Left forelimb (tissue), 1 donor: ENCODE measurements at places on chromosomes 16 and 17.

DNA sequence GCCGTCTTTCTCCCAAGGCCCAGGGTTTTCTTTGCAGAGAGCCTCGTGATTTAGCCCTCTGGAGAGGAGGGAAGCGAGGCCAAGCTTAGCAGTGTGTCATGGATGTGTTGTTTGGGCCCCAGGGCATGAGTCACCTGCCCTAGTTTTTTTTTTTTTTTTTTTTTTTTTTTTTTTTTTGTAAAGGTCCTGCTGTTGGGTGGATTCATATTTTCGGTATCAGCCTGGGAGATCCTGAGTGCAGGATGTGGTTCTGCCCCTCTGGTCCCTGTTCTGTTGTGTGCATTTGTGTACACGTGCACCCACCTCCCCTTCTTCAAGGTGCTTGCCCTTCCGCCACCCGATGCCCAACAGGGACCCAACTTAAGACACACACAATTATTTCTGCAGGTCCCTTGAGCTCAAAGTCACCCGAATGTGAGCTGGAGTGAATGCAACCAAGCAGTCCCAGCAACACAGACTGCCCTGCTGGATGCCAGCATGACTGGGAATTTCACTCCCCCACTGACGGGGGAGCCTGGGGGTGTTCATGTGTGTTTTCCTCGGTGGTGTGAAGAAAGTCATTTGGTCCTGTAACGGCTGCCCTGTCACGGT is 265.8 kb upstream of the TNRC6C start:
- no peak for DNase-seq

DNA sequence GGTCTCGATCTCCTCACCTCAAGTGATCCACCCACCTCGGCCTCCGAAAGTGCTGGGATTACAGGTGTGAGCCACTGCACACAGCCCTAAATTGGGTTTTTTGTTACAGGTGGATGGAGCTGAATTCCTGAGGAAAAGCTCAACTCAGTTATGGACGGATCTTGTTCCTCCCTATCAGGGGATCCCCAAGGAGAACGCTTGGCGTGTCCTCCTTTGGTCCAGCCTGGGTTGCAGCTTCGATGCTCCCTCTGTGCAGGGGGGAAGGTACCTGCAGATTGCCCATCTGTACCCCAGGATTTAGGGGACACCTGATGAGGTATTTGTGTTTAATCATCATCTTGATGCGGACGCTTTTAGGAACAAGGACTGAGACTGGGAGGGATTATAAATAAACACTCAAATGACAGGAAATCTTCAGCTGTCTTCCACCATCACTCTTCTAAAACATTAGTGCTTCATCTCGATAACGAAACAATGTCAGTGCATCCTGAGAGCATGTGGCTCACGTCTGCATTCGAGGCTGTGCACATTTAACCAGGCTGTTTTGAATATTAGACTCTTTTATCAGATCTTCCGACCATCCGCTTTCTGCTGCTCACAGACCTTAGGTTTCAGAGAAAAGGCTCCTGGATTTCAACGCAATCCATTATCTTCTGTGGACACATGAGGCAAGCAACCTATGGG is 18.2 kb upstream of the MEIOB start:
- DNase-seq, result no peak

DNA sequence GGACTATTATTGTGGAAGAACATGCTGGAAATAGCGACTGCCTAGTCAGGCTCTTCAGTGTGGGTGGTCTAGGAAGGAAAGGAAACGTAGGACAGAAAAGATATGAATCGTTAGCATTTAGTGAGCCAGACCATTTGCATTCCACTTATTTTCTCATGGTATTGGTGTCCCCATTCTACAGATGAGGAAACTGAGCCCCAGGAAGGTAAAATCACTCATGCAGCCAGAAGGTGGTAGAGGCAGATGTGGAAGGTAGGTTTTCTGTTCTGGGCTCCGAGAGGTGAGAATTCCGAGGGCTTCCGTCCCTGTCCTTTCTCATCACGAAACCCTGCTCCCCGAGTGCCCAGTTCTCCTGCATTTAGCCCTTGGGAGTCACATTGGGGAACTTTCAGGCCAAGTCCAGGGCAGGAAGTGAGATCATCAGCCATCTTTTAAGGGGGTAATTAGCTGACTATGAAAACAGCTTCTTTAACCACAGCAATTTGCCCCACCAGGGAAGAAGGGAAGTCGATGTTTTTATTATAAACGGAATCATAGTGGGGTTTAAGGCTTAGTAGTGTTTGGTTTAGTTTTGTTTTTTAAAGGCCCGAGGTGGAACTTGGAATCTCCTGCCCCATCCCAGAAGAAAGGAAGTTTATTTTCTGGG is 110.7 kb upstream of the IRX3 start:
- no peak for DNase-seq

DNA sequence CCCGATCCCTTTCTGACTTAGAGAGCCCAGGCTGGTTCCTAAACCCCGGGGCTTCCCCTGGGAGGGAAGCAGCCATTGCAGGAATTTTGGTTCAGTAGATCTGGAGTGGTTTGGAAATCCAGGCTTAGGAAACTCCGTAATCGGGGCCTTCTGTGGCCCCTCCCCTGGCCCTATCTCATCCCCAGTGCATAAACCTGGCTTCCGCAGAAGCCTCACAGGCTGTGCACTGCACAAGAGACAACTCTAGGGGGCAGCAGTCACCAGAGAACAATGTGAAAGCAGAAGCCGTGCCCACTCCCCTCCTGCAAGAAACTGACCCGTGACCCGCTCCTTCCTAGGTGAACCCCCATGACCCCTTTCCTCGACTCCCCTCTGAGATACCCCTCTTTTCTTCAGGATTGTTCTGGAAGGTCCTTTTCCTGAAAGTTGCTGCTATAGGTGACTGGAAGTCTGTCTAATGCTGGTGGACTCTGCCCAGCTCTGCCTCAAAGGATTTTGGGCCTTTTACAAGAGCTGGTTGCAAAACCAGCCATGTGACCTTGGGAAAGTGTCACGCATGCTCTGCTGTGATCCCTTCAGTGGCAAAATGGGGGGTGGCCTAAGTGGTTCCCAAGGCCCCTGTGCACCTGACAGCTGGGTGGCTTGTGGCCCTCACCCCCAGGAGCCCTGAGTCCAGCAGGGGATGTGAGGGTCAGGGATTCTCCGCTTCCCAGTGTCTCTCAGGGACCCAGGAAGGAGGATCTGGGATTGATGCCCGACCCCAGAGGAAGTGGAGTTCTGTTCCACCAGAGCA is 14.4 kb downstream of the GUCY2D start:
- no peak for DNase-seq

DNA sequence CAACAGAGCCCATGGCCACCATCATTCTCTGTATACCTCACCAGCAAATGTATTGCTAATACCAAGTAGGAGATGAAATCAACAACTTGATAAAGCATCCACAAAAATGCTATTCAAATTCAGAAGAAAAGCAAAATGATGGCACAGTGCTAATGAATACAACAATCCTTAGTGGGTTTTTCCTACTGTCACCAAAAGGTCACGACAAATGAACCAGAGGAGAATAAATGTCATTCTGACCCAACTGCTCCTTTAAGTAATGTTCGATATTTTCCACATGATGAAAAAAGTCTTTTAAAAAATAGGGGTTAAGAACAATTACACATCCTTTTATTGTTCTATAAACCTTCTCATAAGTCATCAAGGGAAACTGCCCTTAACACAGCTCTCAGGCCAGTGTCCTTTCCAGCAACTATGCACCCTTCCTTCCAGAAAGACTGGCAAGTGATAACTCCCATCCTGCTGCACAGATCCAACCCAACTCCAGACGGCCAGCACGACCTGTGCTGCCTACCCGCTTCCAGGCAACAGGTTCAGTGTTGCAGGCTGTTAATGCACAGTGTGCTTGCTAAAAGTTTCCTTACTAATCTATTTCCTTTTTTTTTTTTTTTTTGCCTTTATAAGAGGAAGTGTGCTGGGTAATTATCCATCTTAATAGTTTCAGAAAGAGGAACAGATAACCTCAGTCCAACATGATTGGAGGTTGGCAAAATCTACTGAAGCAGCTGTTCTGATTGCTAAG is 15.4 kb downstream of the FBXO31 start:
- DNase-seq, result no peak

DNA sequence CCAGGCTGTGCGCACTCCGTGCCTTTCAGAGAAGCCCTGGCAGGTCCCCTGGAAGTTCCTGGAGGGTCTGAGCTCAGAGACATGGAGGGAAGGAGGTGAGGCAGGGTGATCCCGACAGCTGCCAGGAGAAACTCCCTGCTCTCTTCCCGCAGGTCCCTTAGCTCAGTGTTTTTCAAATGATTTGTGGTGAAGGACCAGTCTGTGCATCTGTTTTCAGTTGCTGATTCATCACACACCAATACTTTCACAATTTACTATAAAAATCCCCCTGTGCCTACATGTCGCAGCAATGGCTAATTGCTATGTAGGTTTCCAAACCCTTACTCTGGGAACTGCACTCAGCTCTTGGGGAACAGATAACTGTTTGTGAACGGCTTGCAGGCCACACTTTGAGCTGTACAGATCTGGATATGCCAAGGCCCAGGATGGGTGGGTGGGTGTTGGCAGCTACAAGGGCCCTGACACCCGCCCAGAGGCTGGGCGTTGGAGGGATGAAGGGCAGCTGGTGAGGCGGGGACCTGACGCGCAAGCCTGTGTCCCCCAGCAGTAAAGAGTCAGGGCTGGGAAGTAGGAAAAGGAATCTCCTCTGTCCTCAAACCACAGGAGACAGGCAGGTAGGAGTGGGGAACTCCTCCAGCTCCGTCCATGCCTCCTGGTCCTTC is 20.5 kb upstream of the EMP2 start:
- DNase-seq, result no peak

DNA sequence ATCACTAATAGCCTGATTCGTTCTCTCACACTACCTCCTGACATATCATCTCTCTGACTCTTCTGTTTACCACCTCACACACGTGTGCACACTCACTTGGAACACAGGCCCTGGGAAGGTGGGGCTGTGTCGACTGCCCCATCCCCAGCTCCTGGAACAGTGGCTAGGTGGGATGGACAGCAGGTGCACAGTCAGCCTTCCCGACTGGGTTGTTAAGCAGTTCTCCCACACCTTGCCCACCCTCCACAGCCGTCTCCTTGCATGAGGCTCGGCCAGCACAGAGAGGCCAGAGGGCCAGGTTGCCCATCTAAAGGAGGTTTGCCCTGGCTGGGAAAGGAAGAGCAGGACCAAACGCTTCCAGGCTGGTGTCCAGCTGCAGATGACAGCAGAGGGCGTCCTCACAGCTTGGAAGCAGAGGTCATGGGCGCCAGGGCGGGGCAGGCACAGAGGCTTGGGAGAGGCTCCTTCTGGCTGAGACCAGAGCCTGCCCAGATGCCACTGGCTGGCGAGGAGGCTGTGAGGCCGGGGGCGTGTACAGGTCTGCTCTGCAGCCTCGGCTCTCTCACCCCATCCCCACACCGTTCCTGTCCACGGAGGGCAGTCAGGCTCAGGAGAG is 92.8 kb downstream of the AMFR start:
- DNase-seq, result no peak

- no peak for DNase-seq
These were observed 28.0 kb downstream of the NXN start for GRCh38 chr17:951325-952132.

- peak; percentile 92 for DNase-seq
These were observed 17.1 kb downstream of the TBX2 start for GRCh38 chr17:61416540-61417363.

- no peak for DNase-seq
These were observed 33.9 kb downstream of the PLD6 start for GRCh38 chr17:17172001-17172939.

DNA sequence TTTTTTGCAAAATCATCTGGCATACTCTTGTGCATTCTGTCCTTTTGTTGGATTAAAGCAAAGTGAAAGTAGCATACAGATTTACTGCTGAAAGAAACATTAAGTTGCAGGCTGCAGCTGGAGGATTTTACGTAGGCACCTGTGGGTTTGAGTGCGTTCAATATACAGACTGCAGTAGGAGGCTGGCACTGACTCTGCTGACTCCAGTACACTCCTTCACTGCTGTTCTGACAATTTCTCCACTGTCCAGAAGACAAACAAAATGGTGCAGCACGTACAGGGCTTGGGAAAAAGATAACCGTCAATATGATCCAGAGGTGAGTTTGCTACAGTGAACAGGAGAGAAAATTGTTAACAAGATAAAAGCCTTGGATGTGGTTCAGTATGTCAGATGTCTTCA is 73.3 kb downstream of the TANC2 start:
- no peak for DNase-seq

- no peak for DNase-seq
These were observed at the start of gene HOXB9 for GRCh38 chr17:48626245-48627117. Gene HOXB9, minus strand, starts transcription at chr17:48626358. Its CDS starts 89 bp downstream, at chr17:48626269.

DNA sequence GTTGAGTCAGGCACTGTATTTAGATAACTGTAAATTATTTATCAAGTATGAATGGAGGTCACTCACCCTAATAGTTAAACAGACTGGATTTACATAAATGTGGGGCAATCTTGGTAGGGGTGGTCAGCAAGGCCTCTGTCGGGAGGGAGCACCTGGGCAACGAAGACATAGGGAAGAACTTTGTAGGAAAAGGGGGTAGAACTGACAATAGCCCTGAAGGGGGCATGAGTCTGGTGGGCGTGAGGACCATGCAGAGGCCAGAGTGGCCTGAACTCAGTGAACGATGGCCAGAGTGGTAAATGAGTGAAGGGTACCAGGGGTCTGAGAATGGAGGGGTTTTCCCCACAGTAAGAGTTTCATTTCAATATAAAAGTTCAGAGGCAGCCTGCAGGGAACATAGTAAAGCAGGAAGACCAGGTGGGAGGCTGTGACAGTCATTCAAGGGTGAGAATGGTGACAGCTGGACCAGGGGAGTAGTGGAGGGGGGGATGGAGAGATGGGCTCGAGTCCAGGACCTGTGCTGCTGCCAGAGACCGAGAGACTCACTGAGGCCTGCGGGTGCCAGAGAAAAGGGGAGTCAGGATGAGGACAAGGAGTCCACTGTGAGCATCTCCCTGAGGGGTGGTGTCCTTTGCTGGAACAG is 2.9 kb downstream of the C17orf67 start:
- no peak for DNase-seq

DNA sequence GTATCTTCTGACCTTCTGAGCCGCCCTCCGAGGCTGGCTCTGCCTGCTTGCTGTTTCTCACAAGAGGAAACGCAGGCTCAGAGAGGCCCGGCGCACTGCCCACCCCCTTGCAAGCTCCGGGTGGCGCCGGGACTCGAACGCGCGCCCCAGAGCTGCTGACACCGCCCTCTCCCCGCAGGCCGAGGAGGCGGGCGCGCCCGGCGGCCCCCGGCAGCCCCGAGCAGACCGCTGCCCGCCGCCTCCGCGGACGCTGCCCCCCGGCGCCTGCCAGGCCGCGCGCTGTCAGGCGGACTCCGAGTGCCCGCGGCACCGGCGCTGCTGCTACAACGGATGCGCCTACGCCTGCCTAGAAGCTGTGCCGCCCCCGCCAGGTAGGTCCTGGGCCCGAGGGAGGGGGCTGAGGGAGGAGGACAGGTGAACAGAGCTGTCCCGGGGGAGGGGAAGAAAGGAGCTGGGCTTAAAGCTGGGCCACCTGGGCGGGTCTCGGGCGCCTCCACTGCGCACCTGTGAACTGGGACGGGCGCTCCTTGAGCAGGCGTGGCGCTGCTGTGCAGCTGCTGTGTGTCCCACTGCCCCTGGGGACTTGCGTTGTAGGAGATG is 18.2 kb downstream of the WFDC1 start:
- no peak for DNase-seq
